ENCODE measurements at places on chromosomes 16 and 17.

- no peak for DNase-seq
Measured at GRCh38 chr16:25786748-25787147, 95.0 kb downstream of the HS3ST4 start.

DNA sequence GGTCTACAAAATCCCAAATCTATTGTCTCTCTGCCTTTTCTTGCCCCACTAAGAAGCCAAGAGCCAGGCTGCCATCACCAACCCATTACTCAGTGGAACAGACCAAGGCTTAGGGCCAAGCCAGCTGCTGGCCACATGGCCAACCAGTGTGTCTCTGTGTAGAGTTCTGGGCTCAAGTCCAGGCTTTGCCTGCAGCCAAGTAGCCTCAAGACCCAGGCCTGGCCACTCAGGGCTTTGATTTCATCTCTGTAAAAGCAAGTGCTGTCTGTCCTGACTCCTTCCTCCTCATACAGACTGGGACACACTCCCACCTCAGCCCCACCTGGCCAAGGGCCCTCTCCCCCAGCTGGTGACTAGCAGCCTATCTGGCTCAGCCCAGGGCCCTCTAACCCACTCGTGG lies 14.6 kb downstream of the SREBF1 start:
- no peak for DNase-seq

DNA sequence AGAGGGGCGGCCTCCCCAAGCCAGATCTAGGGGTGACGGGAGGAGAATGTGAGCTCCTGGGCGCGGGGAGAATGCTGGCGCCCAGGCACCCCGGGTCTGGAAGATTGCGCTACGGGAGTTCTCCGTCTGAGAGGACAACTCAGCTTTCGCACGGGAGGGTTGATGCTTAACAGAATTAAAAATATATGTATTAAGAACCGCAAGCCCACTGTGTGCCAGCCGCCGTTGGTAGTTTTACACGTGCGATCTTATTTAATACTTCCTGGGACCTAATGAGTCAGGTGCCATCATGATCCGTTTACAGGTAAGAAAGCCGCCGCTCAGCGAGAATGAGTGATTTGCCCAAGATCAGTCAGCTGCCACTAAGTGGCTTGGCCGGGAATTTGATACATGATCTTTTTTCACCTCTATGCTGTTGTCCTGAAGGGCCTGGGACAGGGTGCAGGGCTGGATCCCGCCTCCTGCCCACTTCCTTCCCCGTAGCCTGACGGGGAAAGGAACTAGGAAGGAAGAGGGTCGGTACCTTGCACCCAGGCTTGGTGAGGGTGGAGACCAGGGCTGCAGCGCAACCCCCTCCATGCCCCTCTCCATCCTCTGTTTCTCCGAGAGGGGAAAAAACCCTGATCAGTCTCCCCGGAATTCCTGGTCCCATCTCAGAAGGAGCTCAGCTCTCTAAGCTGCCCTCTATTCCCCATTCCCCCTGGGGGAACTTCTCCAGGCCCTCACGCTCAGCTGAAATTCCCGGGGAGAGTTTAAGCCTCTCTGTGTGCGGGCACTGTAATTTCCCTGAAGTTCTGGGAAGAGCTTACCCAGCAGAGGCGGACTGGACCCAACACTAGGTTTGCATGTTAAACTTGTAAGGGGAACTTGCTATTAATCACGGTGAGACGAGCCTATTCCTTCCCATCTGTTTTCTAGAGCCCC lies 983 bp downstream of the VAT1L start:
- DNase-seq = no peak

DNA sequence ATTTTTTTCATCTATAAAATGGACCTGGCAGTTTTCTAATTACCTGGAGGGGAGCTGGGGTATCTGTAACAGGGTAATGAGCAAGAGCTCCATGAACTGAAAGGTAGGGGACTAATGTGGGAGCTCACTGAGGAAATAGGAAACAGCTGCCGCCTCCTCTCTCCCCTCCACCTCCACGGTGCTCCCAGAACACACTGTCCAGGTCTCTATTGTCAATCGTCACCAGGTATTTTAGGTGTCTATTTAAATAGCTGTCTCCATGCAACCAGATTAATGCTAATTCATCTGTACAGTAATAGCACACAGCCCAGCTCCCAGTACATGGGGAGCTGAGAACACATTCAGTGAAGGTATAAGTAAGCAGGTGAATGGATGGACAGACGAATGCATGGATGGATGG lies 233.3 kb downstream of the GRIN2A start:
- DNase-seq = no peak

DNA sequence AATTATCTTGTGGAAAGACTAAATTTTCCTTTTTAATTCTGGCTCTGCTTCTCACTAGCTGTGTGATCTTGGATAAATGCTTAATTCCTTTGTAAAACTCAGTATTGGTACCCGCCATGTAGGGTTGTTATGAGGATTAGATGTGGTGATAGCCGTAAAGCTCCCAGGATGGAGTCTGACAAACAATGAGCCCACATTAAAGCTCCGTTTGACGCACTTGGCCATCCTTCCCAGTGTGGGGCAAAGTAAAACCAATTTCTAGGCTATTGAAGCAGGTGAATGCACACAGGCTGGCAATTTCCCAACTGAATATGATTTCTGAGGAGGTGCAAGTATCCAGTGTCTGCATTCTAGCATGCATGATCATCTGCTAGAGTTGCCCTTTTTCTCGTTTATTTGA lies 123.6 kb downstream of the MRTFB start:
- DNase-seq = no peak

DNA sequence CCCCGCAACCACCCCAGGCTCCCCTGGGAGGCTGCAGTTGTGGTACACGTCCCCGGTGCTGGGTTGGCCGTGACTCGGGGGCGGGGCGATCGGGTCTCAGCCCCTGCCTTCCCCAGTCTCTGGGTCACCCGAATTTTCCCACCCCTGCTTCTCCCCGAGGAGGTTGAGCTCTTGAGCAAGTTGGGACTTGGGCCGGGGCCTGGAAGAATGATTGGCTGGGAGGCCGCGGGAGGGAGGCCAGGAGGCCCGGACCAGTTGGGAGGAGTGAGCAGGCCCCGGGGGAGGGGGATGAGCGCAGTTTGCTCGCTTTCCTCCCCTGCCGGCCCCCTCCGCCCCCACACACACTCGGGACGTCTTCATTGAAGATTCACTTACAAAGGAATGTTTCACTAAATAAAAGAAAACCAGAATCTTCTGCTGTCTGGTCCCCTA lies 4.5 kb upstream of the HEXIM1 start:
- no peak for DNase-seq

DNA sequence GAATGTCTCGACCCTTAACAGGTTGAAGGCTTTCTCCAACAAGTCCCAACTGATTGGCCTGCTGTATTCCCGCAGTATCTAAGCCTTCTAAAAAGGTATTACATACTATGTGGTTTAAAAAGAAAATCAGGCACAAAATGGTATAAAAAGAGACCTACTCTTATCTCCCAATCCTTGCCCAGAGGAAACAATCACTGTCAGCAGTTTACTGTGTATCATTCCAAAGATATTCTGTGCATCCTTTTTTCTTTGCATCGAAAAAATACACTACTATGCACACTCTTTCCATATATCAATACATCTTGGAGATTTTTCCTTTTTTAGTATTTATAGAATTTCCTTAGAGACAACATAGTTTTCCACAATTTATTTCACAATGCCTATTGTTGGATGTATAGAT lies 118.8 kb upstream of the TBX2 start:
- no peak for DNase-seq

DNA sequence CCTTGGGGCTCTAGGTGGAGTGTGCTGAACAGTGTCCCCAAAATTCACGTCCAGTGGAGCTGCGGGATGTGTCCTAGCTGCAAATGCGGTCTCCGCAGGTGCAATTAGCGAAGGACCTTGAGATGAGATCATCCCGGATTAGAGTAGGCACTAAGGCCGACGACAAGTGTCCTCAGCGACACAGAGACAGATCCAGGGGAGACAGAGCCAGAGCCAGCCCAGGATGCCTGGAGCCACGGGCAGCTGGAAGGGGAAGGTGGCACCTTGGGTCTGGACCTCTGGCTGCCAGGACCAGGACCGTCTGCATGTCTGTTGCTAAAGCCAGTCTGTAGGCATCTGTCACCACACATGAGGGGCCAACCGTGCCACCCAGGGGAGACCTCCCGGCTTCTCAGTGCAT lies 24.5 kb downstream of the SLC7A5 start:
- DNase-seq = no peak

- DNase-seq = no peak
Measured at GRCh38 chr16:11452746-11453389, 107.6 kb downstream of the RMI2 start.

DNA sequence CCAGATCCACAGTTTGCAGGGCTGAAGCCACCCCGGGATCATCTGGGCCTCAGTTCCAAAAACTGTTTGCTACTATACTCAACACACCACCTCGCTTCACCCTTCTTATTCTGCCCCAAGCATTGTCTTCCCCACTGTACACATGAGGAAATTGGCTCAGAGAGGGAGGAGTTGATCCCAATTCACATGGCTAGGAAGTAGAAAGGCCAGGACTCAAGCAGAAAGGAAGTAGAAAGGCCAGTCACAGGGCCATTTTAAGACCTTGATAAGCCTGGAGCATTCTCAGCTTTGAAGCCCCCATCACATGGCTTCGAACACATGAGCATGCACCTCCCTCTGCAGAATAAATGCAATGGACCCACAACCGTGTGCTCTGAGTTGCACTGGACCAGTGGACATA lies 7.7 kb upstream of the PRSS22 start:
- DNase-seq = no peak

- no peak for DNase-seq
Measured at GRCh38 chr17:51044976-51045375, 75.7 kb downstream of the SPAG9 start.

- DNase-seq = no peak
Measured at GRCh38 chr16:70494202-70494770, 29.1 kb downstream of the COG4 start.

GRCh38 chr17:1271030-1271423 lies 783 bp downstream of the BHLHA9 start:
- DNase-seq = no peak

GRCh38 chr17:66829386-66829864 lies 5.5 kb upstream of the CACNG5 start:
- DNase-seq = peak; percentile 54

DNA sequence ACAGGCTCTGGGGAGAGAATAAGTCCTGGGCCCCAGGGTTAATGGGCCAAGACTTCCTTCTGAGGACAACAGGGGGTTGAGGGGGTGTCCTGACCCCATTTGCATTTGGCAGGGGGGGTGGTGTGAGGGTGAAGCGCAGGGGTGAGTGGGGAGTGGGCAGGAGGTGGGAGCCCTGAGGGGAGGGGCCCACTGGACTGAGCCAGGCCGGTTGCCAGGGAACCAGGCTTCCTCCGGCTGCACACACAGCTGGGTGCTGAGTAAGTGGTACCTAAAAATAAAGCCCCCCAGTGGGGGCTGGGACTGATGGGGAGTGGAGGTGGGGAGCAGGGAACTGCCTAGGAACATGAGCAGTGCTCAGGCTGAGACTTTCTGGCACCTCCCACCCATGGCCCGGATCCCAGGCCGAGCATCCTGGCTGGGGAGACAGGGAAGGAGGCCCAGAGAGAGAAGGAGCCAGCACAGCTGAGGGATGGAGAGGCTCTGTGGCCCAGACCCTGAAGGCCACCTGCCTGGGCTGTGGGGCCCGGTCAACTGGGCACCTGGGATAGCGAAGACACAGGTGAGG lies 7.5 kb upstream of the RASD1 start:
- DNase-seq = no peak

DNA sequence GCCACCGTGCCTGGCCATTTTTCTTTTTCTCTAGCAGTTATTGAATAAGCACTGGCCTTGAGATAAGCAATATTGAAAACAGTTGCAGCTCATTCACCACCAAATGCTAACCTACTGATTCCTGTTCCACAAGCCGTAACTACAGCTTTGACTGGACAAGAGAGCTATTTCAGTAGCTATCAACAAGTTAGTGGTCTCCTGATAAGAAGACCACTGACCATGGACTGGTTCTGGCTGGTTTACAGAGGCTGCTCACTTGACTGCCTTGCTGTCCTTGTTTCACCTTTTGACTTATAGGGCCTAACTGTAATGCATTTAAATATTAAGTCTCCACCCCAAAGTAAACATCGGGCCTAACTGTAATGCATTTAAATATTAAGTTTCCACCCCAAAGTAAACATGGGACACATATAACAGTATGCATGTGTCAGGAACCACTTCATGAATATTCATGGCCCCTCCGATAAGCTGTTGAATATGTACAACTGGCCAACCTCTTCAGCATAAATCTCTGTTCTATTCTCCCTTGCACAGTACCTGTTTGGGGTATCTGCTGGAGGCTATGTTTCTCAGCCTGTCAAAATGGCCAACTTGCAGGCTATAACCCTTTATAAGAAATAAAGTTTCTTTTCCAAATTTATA lies 94.1 kb downstream of the USP32 start:
- DNase-seq = no peak

DNA sequence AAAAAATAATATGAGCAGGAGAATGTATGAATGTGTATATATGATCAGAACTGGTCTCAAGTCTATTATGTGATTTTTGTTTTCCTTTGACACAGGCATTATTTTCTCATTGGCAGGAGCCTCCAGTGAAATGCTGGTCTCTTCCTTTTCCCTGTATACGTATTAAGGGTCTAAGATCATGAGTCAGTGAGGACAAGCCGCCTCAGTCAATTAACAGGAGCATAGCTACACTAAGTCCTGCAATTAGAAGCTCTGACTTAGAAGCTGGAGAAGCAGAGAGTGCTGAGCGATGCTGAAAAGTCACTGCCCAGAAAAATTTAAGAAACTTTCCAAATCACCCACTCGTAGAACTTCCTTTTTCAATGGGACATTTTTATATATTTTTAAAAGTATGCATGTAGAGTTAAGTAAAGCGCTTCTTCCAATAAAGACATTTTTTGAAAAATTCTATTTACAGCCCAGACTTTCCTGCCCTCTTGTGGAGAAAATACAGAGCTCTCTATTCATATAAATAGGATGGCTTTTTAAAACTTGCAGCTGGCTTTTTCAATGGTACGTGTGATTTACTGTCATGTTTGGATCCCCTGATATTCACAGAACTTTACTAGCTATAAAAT lies 70.2 kb upstream of the PSMD7 start:
- no peak for DNase-seq

DNA sequence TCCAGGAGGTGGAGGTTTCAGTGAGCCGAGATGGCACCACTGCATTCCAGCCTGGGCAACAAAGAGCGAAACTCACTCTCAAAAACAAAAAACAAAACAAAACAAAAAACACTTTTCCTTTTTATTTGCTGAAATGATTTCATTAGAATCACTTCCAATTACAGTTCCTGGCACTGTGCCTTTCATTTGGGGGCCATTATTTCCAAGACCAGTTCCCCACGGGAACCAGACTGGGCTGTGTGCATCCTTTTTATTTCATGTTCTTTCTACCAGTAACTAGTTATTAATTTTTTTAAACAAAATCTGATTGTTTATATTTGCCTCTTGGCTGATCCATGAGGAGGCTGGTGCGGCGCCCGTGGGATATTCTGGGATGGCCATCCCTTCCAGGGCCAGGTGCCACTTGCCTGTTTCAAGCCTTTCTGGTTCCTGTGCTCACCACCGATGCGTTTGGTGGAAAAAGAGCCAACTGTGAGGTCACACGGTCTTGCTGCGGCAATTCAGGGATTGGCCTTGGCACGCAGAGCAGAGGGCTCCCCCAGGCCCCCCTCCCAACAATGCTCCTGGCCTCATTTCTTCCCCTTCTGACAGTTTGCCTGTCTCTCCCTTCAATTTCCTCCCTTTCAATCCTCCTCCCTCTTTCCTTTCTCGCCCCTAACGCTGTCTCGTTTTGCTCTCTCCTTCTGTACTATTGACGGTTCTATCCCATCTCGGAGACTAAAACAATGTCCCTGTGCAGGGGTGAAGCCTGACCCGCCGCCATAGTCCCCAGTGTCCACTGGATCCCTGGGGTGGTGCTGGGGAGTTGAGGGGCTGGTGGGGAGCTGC lies 13.4 kb downstream of the UBALD1 start:
- DNase-seq = no peak
